ENCODE measurements at places on chromosomes 2 and 18.

GRCh38 chr18:76602191-76602590 lies 107.1 kb upstream of the ZNF516 start:
- DNase-seq: no peak

DNA sequence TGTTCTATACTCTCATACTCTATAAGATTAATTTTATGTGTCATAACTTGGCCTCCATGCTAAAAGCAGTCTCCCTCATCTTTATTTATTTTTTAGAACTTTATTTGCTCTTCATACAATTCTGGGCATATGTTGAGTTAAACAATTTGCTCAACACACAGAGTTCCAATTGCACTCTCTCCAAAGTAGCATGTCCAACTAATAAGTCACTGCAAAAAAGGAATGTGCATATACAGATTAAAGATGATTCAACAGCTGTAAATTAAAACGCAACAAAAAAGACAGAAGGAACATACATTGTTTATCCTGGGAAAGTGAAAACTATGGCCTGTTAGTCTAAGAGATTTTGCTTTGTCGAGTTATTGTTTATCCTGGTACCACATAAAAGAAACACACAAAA lies 277.7 kb upstream of the ACVR2A start:
- no peak for DNase-seq

DNA sequence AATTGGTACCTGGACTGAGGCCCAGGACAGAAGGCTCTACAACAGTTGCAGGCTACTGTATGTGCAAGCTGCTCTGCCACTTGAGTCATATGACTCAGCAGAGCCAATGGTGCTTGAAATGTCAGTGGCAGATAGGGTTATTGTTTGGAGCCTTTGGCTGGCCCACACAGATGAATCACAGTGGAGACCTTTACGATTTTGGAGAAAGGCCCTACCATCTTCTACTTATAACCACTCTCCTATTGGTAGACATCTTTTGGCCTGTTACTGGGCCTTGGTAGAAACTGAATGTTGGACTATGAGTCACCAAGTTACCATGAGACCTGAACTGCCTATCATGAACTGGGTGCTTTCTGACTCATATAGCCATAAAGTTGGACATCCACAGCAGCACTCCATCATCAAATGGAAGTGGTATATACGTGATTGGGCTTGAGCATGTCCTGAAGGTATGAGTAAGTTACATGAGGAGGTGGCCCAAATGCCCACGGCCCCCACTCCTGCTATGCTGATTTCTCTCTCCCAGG lies 88.9 kb upstream of the NRXN1 start:
- peak; percentile 6 for DNase-seq

- DNase-seq: no peak
Measured at GRCh38 chr2:45591073-45591472, 20.0 kb downstream of the SRBD1 start.

GRCh38 chr2:121080013-121080772 lies 204.8 kb downstream of the TFCP2L1 start:
- DNase-seq: no peak

DNA sequence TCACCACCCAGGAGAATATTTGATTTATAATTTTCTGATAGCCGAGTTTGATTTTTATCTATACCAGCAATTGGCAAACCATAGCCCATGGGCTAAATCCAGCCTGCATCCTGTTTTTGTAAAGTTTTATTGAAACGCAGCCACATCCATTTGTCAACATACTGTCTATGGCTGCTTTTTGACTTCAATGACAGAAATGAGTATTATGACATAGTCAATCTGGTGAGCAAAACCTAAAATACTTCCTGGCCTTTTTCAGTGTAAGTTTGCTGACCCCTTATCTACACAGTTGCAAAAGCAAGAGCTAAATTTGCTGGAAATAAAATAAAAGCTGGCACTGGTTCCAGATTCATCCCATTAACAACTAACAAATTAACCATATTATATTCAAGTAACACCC lies 79.8 kb upstream of the SLC25A52 start:
- no peak for DNase-seq

DNA sequence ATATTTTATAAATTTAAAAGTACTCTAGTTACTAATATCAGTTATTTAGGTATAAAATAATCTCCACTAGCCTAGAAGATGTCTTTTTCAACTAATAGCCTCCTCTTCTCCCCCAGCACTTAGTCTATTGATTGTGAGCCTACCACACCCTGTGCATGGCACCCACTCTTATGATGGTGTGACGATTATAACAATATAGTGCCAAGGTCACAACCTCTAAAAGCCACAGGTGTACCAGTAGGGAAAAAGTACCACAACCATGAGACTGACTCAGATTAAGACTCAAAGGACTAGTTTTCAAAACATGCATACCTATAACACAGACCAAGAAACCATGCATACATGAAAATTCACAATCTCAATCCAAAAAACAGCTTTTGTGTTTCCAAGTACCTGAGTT lies 27.6 kb downstream of the THADA start:
- no peak for DNase-seq

- DNase-seq: no peak
Measured at GRCh38 chr2:39119732-39120520, 925 bp downstream of the SOS1 start.

GRCh38 chr18:62938487-62938886 lies 223.1 kb downstream of the PHLPP1 start:
- DNase-seq: no peak

- no peak for DNase-seq
Measured at GRCh38 chr2:69330781-69331180, 56.2 kb downstream of the GFPT1 start.

DNA sequence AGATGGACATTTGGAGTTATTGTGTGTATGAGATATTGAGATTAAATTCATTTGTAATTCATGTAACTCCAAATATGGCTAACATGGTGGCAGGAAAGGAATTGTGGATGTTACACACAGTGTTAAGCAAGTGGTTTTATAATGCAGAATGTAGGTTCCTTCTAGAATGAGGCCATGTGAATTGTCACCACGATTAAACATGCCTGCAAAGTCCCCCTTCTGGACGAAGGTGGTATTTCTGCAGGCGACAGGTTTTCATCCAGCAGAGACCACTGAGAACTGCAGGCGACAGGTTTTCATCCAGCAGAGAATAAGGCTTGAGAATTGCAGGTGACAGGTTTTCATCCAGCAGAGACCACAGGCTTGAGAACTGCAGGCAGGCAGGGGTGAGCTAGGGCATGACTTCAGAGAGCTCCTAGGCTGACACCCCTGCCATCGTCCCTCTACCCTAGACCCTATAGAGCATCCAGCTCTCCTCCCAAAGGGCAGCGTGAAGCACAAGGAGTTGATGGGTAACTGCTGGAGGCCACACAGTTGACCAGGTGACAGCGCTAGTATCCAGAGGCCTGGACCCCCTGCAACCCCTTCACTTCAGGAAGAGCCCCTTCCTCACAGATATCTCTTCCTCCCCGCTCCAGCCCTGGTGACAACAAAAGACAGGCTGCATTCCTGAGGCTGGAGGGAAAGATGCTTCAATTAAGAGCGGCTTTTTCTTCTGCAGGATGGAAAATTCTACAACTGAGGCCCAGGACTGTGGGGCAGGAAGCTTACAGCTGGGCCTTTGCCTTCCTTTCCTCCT lies 175.8 kb downstream of the LOXHD1 start:
- no peak for DNase-seq

DNA sequence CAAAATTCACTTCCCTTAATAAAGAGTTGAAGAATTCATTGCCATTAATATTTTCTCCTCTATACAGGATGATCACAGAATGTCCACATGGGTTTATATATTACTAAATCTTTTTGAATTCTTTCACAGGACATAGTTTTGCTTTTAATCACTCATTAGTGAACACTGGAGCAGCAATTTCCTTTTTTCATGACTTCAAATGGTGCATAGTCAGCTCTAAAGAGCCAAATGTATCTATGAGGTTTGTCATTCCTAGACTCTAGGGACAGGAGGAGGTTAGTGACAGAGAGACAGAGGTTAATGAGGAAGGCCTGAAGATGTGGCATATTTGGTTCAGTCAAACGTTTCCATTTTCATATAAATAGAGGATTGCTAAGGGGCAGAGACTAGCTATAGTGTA lies 111.8 kb downstream of the FSHR start:
- DNase-seq: no peak

DNA sequence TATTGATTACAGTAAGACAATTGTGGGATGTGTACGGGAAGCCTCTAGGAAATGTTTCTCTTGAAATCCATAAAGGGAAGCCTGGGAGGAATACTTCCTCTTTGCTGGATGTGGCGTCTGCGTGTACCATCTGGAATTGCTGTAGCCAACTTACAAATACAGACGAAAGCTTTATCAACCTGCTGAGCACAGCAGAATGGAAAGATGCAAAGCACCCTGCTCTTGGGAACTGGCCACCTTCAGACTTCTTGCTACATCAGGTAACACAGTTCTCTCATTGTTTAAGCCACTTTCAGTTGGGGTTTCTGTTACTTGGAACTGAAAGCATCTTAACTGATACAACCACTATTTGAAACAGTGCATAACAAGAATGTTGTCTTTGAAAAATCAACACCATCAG lies 213.8 kb downstream of the HRH4 start:
- no peak for DNase-seq

DNA sequence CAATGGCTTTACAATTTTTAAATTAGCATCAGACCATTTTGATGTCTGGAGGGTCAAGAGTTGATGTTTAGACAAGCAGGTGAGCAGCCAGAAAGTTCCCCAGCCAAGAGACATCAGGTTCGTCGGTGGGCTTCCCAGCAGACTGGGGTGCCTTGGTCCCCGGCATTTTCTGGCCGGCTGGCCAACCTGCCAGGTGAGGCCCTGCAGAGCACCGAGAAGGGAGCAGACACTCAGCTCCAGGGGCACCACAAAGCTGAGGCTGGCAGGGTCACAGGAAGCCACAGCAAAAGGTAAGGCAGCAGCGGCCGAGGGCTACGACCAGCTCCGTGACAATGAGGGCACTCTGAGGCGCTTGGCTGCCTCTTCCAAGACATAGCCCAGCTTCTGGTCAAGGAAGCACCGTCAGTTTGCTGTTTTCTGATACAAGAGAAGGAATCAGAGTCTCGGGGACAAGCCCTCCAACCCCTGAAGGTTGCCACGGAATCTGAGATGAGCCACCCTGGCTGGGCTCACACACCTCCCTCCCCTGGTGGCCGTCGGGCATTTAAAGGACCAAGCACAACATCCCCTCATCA lies 229.0 kb downstream of the MGAT5 start:
- DNase-seq: no peak

DNA sequence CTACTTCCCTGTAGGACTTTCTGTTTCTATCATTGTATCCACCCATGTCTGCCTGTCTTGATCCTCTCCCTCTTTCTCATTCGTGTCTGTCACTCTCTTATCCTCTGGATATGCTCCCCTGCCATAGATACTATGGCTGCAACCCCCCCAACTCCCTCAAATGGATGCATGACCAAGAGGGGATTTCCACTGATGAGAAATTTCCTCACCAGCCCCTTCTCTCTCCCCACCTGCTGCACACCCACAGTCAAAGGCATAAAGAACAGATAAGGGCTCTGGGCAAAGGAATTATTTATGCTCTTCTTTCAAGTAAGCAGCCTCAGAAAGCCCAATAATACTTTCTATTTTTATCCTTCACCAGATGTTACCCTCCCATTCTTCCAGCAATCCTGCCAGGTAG lies 121.3 kb downstream of the FOXI3 start:
- DNase-seq: no peak

DNA sequence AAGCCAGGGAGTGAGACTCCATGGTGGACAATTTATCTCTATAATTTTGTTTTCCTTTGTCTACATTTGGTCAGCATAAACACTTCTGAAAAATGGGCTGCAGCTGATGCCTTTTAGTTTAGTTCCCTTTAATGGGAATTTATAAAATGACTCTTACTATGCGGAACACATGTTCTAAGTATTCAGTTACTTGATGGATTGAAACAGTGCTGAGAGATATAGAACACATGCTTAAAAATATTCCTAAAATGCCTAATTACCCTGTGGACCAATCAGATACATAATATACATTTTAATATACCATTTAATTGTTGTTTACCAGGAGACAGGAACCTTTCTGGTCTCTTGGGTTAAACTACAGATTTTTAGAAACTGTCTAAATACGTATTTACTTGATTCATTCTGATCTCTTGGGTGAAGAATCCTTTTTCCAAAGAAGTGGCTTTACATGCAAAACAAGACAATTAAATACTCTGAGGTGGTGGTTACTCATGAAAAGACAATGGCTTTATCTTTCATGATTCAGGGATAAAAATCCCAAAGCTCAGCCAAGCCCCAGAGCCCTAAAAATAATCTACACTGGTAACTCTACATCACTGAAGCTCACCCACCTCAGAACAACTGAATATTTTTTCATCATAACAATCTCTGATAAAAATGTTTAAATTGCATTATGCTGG lies 128.1 kb upstream of the SERTAD2 start:
- DNase-seq: no peak

DNA sequence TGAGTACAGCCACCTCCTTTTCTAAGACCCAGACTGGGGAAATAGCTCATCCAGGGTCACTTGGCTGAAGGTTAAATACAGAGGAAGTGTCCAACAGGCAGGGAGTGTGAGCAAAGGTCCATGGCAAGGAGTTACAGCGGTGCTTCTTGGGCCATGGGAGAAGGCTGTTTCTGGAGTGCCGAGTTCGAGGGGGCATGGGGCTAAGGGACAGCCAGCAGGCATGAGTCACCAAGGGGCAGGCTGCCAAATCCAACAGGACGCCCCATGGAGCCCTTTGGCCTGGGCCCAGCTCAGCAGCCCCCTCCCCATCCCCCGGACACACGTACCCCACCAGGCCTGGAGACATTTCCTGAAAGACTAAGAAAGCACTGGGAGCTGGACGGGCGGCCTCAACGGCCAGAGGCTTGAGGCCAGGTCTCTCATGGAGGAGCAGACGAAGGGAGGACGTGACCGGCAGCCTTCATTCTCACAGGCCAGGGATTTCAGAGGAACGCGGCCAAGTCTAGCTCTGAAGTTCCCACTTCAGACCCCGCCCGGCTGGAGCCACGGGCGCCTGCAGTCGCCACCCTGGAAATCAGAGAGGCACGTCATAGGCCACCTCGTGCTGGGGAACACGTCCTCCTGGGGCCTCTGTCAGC lies 160.4 kb downstream of the SMAD7 start:
- DNase-seq: no peak

DNA sequence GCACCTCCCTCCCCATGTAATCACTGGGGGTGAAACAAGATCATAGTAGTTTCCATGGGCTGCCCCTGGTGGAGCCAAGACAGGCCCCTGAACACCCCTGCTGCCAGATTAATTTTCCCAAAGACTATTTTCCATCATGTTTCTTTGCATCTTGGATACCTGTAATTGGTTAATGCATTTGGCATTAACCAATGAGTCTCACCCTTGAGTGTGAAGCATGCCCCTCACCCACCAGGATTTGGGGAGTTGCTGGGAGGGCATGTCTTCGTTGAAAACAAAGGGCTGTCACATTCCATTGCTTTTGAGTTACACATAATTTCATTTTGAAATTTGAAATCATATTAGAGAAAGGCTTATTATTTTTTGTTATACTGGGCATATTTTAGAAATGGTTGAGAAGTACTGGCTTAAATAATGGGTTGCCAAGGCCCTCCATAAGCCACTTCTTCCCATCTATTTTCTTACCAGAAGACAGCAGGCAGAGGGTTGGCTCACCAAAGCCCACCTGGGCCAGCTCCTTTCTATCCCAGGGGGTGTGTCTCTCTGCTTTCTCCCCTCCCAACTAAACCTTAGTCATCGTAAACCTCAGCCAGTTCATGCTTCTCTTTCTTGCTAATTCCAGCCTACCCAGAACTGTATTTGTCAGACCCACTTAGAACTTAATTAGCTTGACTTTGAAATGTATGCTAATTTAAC lies 51.8 kb downstream of the ATIC start:
- no peak for DNase-seq

GRCh38 chr2:100408104-100408503 lies 9.4 kb downstream of the CHST10 start:
- DNase-seq: no peak

- DNase-seq: no peak
Measured at GRCh38 chr2:168589236-168590211, 133.5 kb downstream of the CERS6 start.

Measured in HS-5 (cell line).